Activated CD8-positive, alpha-beta T cell treated with anti-CD3 and anti-CD28 coated beads for 36 hours (primary cell): ENCODE measurements at places on chromosomes 1 and 21. TPM values are rescaled to one million over a fixed set of nuclear protein-coding genes. Genes with fewer than 3 reads are reported as not detected.

DNA sequence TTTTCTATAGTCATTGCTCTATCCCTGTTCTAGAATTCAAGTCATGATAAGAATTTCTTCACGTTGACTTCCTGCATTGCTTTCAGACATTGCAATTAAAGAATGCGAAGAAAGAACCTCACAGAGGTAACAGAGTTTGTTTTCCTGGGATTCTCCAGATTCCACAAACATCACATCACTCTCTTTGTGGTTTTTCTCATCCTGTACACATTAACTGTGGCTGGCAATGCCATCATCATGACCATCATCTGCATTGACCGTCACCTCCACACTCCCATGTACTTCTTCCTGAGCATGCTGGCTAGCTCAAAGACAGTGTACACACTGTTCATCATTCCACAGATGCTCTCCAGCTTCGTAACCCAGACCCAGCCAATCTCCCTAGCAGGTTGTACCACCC, 10.6 kb downstream of the APCS start:
- DNase-seq = no peak

GRCh38 chr1:233990486-233990885, 86.0 kb downstream of the SLC35F3 start:
- DNase-seq = no peak

DNA sequence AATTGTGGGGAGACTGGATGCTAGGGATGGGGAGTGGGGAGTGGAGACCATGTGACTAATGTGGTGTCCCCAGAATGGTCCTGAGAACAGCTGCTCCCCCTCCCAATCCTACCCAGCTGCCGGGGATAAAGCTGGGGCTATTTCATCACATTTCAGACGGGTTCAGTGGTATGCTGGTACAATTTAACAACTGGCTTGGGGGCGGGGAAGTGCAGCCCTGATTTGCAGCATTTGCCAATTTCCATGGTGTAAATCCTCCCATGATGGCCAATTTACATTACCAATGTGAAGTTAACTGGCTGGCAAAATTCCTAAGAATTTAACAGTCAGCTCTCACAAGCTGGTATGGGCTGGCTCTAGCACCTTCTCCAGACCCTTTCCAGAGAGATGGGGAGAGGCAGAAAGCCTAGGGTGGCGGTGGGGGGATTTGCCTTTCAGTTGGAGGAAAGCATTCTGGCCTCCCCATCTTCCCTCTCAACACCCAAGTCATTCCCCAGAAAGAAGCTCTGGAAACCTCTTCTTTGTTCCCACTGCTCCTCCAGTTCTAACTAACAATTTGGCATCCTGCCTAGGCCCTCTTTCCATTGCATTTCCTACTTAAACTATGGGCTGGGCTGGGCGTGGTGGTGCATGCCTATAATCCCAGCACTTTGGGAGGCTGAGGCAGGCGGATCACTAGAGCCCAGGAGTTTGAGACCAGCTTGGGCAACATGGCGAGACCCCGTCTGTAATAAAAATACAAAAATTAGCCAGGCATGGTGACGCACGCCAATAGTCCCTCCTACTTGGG, 11.3 kb upstream of the ADGRB2 start:
- no peak for DNase-seq

DNA sequence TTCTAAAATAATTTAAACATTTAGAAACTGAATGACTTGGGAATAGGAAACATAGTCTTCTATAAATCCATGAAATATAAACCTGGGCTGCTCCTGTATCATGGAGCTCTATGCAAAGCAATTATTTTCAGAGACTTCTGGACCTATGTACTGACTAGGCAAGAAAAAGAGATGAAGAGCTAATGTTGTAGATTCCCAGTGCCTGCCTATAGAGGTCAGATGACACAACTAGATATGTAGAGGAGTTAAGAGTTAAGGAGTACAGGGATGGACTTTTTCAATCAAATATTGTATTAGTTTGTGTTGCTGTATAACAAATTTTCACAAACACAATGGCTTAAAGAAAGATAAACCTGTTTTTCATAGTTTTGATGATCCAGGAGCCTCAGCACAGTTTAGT, 1434.5 kb downstream of the KCNT2 start:
- no peak for DNase-seq

MNDA gene
- not detected for total RNA-seq

C1orf115 gene
- 0.13 TPM for total RNA-seq

RIPPLY3 gene
- not detected for total RNA-seq
